ENCODE measurements at places on chromosomes 4 and X.

GRCh38 chr4:123398066-123398852, 1.7 kb downstream of the SPRY1 start:
- peak; percentile 14 for DNase-seq

DNA sequence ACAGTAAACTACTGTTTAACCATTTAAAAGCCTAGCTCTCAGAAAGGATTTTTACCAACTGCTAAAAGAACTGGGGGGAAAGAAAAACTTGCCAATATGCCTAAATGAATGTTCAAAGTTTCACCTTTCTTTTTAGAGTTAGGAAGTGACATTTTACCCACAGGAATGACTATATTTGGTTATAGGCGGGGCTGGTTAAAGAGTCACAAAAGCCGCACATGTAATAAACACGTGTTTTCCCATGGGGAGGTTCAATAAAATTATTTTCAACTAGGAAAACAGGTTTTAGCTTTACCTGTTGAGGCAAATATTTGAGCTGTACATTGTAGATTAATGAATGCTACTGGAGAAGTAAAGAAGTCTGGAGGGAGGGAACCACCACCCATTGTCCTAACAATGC, 41.6 kb upstream of the UGDH start:
- no peak for DNase-seq

DNA sequence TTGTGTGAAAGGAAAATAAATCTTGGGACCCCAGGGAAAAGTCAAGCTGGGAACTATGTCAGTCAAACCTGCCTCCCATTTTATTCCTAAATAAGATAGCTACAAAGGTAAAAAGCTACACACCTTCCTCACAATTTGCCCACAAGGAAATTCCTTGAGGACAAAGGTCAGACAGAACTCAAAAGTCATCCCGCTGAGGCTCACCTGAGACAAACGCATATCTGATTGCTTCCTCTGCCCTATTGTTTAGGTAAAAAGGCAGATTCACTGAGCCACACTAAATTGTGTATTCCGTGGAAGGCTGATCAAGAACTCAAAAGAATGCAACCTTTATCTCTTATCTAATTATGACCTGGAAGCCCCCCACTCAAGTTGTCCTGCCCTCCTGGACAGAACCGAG, 58.7 kb upstream of the MAML3 start:
- no peak for DNase-seq

DNA sequence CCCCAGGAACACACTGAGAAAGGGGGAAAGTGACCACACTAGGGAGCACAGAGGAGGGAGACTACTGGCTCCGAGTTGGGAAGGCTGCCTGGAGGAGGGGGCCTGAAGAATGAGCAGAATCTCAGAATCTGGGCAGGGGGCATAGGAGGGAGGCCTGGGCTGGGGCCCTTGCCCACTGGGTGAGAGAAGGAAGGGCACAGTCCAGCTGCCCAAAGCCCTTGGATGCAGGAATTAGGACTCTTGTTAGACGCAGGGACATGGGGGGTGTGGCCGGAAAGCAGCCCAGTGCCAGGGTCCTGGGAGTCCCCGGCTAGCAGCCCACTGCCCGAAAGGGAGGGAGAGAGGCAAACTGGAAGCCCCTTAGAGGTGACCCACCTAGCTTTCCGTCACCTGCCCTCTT, 1.9 kb upstream of the DUSP9 start:
- no peak for DNase-seq

DNA sequence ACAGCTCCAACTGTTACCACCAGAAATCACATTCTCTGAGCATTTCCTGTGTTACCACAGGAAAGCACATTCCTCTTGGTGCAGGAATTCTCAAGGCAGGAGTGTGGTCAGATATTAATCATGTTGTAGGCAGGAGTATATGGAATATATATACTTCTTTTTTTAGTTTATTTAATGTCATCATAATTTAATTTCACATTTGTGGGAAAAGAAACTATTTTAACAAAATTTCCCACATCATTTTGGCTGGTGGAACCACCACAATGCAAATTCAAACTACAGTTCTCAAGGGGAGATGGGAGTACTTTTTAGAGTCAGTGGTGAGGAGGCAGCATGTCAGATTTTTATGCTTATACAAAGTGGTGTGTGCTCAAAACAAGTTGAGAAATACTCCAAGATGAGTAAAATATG, 139.0 kb downstream of the ATP10D start:
- no peak for DNase-seq

DNA sequence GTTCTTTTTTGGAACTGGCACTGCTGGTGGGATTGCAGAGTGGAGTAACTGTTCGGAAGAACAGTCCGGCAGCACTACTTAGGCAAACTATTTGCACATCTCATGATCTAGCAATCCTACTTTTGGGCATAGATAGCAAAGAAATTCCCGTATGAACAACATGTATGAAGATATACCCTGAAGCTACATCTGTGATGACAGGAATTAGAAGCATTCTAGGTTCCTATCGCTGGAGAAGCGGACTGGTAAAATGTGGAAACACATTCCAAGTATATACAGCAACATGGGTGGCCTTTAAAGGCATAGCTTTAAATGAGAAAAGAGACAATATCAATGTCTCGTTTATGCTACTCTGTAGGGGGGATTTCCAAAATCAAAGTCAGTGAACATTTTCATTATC, 3.1 kb downstream of the DCAF16 start:
- no peak for DNase-seq

DNA sequence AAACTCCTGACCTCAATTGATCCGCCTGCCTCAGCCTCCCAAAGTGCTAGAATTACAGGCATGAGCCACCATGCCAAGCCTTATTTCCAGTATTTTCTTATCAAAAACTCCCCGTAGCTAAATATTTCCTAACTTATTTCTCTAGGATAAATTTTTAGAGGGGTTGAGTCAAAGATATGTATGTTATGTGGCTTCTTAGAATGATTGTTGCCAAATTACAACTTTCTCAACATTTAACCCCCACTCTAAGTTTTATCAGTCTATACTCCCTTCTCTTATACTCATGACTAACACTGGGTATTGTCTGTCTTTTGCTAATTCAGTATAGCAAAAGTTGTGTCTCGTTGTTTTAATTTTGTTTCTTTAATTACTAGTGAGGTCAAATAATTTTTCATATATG, 187.7 kb upstream of the LNX1 start:
- DNase-seq = no peak

GRCh38 chr4:36206603-36207311, 37.6 kb downstream of the ARAP2 start:
- no peak for DNase-seq

DNA sequence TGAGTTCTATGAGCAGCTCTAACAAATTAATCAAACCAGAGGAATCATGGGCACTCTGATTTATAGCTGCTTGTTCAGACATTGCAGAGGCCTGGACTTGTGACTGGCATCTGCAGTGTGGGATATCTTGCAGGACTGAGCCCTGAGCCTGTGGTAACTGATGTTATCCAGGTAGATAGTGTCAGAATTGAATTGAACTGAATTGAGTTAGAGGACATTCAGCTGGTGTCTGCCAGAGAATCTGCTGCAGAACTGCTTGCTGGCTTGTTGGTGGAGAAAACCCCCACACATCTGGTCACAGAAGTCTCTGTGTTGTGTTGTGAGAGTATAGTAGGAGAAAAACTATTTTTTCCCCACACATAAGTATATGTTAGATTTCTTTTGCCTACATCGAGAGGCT, 42.2 kb downstream of the SMIM20 start:
- no peak for DNase-seq

DNA sequence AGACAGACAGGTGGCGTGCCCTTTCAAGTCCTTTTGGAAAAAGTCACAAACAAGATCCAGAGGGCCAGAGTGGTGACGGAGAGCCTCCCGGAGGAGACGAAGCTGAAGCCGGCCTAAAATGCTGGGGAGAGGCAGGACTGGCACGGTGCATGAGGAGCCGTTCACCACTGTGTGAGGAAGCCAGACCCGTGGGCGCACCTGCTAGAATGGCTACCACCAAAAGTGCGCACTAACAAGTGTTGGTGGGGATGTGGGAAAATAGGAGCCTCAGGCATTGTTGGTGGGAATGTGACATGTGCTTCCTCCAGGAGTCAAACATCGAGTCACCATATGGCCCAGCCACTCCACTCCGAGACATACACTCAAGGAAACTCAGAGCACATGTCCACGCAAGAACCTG, 67.4 kb upstream of the HELT start:
- DNase-seq = no peak

DNA sequence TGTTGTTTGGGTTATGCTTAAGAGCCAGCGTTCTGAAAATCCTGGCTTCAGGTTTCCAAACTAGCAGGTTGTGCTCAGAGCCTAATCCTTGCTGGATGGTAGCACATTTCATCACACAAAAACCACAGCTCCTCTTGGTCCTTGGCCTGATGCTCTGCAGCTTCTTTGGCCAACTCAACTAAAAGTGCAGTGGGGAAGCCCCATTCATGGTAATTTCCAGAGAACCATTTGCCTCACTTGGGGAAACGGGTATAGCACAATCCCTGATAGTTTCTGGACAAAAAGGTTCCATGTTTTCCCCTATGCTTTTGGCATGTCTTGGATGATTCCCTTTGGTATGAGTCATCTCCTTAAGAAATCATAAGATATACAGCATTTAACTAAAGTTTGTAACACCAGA, 78.7 kb downstream of the SYNPO2 start:
- DNase-seq = no peak

DNA sequence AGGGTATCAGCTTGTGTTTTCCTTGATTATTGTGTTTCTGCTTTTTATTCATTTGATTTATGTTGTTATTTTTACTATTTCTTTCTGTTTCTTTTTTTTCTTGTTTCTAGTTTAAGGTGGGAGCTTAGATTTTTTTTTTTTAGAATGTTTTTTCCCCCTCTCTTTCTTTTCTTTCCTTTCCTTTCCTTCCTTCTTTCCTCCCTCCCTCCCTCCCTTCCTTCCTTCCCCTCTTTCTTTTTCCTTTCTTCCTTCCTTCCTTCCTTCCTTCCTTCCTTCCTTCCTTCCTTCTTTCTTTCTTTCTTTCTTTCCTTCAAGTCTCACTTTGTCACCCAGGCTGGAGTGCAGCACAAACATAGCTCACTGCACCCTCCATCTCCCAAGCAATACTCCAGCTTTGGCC, 31.4 kb upstream of the PRDM8 start:
- no peak for DNase-seq

DNA sequence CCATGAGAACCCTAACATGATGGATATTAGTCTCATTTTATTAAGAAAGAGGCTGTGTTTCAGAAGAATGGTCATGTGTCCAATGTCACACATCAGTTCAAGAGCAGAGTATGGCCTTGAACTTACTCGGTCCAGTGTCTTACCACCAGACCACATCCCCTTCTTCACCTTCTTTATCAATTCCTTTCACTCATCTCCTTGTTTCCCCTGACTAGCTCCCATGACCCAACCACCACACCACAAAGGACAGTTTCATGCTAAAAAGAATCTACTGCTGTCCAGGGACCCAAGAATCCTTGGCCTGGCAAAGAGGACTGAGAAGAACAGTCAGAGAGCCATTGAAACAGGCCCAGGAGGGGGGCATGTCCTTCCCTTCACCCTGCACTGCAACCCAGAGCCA, 33.6 kb upstream of the MSN start:
- no peak for DNase-seq

DNA sequence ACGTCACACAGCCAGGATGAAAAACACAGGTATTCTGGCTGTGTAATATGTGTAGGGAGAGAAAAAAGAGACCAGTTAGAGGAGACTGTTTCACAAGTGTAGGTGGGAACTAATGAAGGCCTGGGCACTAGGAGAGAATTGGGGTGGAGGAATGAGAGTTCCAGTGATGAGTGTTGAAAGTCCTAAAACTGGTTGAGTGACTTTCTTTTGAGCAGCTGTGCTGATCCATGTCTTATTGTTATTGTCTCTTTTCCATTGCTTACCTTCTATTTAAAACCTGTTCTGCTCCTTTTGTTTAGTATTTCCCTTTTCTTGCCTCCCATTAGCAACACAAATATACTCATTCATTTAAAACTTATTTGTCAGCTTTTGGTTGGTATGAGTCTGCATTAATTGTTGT, 88.7 kb downstream of the PDLIM5 start:
- no peak for DNase-seq

DNA sequence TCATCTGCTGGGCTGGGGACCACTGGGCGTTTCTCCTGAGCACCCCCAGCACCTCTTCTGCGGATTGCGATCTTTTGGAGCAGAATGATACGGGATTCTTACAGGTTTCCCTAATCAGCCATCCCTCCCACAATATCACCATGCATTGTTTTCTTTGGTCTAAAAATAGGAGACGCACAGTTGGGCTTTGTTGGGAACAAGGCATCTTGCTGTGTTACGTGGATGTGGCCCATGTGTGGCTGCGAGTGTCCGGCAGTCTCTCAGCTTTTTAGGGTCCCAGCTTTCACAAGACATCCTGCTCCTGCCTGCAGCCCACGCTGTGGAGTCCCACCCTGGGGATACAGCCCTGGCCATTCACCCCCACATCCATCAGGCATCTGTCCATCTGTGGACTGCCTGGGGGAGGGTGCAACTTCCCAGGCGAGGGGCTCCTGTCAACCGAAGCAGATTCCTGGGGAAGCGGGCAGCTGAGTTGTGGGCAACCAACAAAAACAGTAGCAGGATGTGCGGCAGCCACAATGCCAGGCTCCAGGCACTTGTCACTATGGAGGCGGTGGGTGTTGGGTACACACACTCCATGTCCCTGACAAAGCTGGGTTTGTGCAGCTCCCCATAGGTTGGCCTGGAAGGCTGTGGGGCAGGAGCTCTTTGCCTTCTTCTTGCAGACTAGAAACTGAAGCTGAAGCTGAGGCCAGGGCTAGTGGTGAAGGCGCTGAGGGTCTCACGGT, 185.5 kb upstream of the PSAPL1 start:
- DNase-seq = no peak

DNA sequence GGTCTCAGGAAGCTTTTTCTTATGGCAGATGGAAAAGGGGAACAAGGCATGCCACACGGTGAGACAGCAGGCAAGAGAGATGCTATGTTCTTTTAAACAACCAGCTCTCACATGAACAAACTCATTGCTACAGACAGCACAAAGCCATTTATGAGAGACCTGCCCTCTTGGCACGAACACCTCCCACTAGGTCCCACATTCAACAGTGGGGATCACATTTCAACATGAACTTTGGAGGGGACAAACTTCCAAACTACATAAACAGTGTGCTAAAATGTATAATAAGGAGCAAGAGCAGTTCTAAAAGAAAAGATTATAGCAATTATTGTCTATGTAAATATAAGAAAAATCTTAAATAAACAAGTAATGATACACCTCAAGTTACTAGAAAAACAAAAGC, 391.8 kb upstream of the CPXCR1 start:
- DNase-seq = no peak
